ENCODE measurements at places on chromosomes 3 and 15. TPM values are rescaled to one million over a fixed set of nuclear protein-coding genes. Genes with fewer than 3 reads are reported as not detected.

- DNase-seq, result no peak
These were observed 86.4 kb downstream of the PCCB start for GRCh38 chr3:136336329-136337100.

- DNase-seq, result no peak
These were observed 68.9 kb upstream of the TNFSF10 start for GRCh38 chr3:172591876-172592771.

- DNase-seq, result no peak
These were observed 500.1 kb downstream of the PYDC2 start for GRCh38 chr3:191961022-191961421.

- DNase-seq, result no peak
These were observed 51.9 kb downstream of the SCN5A start for GRCh38 chr3:38597502-38598060.

- DNase-seq, result peak; percentile 8
These were observed 244.5 kb downstream of the CD47 start for GRCh38 chr3:107846279-107846852.

- no peak for DNase-seq
These were observed 232.8 kb downstream of the TAFA4 start for GRCh38 chr3:68699541-68699940.

GRCh38 chr3:45437383-45437782 lies 49.0 kb downstream of the LARS2 start:
- no peak for DNase-seq

GRCh38 chr3:169453256-169454059 lies 210.1 kb downstream of the MECOM start:
- no peak for DNase-seq

GRCh38 chr15:46763091-46763490 lies 954.2 kb upstream of the SEMA6D start:
- no peak for DNase-seq

DNA sequence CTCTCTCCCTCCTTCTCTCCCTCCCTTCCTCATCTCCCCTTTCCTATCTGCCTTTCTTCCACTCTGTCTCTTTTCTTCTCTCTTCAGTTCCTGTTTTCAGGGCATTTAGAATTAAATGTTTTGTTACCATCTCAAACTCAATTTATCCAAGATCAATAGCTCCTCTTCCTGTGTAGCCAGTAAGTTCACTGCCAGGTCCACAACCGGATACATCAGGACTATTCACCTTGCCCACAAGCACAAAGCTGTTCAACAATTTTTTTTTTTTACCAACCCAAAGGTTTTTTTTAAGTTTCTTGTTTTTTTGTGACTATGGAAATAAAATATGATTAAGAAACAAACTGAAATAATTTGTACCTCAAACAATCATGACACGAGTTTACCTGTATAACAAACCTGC lies 26.1 kb downstream of the FBN1 start:
- DNase-seq, result no peak

GRCh38 chr3:108124337-108125152 lies 33.7 kb upstream of the CD47 start:
- no peak for DNase-seq

DNA sequence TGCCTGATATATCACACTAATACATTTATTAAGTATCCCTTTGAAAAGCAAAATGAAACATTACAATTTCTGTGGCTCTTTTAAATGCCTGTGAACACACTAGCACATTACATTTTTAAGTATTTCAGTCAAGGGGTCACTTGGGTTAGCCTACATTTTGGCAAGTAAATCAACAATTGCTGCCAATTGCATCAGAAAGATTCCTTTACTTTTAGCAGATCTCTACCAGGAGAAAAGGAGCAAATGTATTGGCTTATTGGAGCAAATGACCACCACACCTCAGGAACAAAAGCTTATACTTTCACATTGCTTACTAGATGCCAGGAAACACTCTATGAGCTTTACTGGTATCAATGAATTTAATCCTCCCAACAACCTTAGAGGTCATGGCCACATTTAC lies 947.1 kb downstream of the FHIT start:
- no peak for DNase-seq

GRCh38 chr15:68733666-68734065 lies 87.0 kb downstream of the ANP32A start:
- DNase-seq, result no peak

DNA sequence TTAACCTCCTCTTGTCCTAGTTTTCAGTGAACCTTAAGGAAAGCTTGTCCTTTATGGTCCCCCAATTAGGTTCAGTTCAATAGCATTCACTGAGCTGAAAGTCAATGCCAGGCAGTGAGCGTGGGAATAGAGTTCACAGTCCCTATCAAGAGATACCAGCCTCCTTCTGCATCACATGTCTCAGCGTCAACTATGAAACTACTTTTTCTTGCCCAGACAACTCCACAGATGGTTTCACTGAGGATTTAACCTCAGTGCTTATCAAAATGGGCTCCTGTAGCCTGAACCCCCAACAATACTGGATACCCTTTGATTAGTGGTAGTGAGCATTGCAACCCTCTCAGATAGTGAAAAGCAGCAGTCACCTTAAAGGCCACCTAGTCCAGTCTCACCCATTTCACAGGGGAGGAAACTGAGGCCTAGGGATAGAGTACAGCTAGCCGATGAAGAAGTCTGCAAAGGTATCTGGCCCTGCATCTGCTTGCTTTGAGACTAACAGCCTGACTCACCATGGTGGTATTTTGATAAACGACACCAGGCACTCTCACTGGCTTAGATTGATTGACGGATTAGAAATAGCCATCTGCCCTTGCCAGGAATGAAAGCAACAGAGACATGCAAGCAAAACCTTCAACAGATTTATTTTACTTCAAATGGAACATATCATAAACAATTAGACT lies 1.6 kb upstream of the UBA3 start:
- no peak for DNase-seq

DNA sequence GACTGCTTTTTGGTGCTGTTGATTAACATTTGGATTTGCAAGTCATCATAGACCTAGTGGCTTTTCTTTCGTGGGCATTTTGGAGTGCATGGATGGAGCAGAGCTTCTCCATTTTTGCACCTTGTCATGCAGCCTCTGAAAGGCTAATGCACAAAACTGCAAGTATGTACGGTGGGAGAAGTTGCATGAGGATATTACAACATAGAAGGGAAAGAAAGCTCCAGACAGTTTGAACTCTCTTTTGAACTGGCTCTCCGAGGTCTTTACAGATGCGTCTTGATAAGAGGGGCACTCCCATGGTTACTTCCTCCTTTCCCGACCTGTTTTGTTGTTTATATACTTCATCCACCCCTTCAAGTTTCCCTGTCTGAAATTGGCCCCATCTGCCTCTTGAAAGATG lies 147.1 kb upstream of the GBE1 start:
- no peak for DNase-seq

DNA sequence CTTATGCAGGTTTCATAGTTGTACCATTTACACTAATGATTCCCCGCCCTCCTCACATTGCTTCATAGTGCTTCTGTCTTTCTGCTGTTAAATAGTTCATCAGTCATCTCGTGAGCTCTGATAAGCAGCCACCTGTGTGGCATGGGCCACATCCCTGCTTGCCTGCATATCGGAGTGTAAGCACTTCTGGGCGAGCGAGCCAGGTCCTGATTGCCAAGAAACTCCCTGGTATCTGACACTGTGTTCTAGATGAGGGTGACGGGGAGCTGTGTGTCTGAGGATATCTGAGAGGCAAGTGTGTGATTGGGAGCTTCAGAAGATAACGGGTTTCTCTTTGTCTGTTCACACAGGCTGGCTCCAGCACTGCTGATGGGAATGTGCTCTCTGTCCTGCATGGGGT lies 130.6 kb downstream of the LRIG1 start:
- DNase-seq, result no peak

DNA sequence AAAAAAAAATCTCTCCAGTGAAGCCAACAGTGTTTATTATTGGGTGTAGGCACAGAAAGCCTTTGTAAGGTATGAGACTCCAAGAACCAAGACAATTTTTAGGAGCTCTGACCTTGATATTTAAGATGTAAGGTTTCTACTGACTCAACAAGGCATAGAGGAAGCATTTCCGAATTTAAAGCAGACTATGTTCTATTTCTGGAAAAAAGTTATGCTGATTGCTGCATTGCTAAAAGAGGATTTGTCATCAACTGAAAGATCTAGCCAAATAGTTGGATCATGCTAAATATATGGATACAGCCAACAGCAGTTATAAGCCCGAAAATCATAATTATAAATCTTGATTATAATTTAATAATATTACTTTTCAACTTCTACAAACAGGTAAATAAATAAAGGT lies 53.3 kb upstream of the MELTF start:
- DNase-seq, result no peak

DNA sequence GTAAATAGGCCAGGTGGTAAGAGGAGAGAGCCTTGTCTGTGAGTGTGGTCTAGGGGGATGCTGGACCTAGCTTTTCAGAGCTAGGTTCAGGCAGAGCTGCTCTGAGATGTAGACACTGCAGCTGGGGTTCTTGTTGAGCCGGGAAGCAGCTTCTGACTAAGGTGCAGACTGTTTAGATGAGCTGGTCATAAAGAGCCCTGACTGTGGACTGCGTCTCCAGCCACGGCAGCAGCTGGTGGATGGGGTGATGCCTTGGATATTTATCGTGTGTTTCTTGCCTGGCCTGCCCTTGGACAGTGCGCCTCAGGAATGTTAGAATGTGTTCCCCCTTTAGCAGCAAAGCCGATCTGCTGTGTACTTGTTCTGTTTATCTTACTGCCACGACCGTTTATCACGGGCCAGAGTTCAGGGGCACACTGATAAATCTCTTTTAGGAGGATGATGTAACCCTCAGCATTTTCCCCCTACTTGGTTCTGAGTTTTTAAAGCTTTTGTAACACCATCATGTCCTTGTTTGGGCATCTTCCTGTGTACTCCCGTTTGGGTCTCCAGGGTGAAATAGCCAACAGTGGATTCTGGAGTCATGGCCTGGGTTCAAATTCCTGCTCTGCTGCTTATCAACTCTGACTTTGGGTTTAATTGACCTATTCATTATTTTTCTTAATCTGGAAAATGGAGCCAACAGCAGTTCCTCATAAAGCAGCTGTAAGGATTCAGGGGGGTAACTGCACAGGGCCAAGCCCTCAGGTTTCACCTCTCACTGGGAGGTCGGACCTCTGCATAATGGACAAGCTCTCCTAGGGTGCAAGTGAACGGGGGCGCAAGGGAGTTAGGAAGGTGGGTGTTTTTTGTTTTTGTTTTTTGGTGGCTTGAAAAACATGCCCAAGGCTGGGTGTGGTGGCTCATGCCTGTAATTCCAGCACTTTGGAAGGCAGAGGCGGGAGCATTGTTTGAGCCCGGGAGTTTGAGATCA lies 51.4 kb downstream of the FLNB start:
- no peak for DNase-seq

- no peak for DNase-seq
These were observed 253.3 kb downstream of the TJP1 start for GRCh38 chr15:29568840-29569532.

- no peak for DNase-seq
These were observed 26.1 kb upstream of the SFMBT1 start for GRCh38 chr3:53071882-53072431.

GRCh38 chr3:78645628-78646310 lies 1122.0 kb downstream of the ROBO1 start:
- DNase-seq, result no peak

DNA sequence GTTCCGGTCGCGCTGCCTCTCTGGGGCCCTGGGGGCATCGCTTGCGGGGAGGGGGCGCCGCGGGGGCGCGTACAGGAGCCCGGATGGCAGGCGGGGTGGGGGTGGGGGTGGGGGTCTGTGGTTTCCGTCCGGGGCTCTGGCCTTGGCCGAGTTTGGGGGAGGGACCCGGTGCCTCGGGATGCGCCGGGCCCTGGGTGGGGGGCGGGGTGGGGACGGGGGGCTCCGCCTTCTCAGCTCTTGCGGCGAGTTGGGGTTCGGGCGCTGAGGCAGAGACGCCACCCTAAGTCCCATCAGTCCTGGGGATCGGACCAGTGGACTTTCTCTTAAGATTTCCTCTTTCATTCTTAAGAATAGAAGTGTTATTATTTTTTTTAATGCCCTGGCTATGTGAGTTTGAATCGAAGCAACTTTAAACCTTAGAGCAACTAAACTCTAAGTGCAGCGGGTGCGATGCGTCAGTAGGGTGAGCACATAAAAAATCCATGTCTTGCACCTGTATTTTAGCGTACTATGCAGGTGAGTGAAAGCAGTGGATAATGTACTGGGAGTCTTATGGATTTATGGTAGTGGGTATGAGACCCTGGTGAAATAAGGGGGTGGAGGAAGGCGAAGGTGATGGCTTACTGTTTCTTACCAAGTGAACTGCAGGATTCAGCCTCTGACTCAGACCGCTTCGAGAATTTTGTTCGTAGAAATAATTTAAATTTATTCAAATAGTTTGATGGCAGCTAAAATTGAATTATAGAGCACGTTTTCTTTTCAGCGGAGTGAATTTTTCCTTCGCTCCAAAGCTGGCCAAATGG lies 762 bp downstream of the CTNNB1 start:
- DNase-seq, result no peak

GRCh38 chr3:56467801-56468183 lies 475 bp downstream of the ERC2 start:
- no peak for DNase-seq

DNA sequence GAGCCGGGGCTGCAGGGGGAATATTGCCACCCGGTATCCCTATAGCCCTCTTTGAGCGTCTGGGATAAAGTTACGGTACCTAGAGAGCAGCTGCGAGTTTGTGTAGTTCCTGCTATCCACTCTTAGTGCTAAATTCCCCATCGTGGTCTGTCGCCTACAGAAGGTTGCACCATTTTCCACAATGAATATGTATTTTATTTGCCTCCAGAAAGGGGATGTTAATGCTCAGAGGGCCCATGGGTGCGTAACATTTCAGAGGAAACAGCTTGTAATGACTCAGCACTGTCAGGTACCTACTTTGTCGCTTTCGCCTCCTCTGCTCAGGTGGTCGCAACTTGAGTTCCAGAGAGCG lies 1.1 kb downstream of the SLCO3A1 start:
- DNase-seq, result no peak

GRCh38 chr3:118435851-118436350 lies 598.7 kb downstream of the IGSF11 start:
- DNase-seq, result no peak

The MST1R gene
- total RNA-seq, result 3.7 TPM

The NANOGP8 gene
- 0.81 TPM for total RNA-seq

The TP53BP1 gene
- 23.2 TPM for total RNA-seq

The TMCO5A gene
- total RNA-seq, result not detected

The PLA2G4E gene
- total RNA-seq, result not detected

The FBN1 gene
- 300 TPM for total RNA-seq

The APOD gene
- 153 TPM for total RNA-seq

The SLCO2A1 gene
- 115 TPM for total RNA-seq

The PRTG gene
- 0.41 TPM for total RNA-seq

The MEX3B gene
- 0.68 TPM for total RNA-seq

The LINGO1 gene
- 0.63 TPM for total RNA-seq

The CACNA1D gene
- total RNA-seq, result 0.68 TPM

The SPATA16 gene
- not detected for total RNA-seq

The IQCF5 gene
- total RNA-seq, result not detected

The MRAS gene
- 58.6 TPM for total RNA-seq

The SCN5A gene
- total RNA-seq, result 14.4 TPM

The OXTR gene
- total RNA-seq, result 55.1 TPM

All from thoracic aorta (tissue), 2 donors.